ENCODE measurements at places on chromosomes 12 and 14. TPM values are rescaled to one million over a fixed set of nuclear protein-coding genes. Genes with fewer than 3 reads are reported as not detected.

Gene ACVRL1
- 0.42 TPM for total RNA-seq

Gene KRT5
- total RNA-seq = not detected

Gene FAM186B
- total RNA-seq = 0.26 TPM

Gene MTHFD1
- 103 TPM for total RNA-seq

Gene NRXN3
- 20.0 TPM for total RNA-seq

Gene C12orf56
- 1.0 TPM for total RNA-seq

Gene FOXA1
- total RNA-seq = 41.2 TPM

Gene FGF6
- total RNA-seq = not detected

Gene FAM90A1
- not detected for total RNA-seq

Gene ANKRD33
- not detected for total RNA-seq

Gene RAP1B
- 70.1 TPM for total RNA-seq

Gene SYCP3
- total RNA-seq = 0.09 TPM

Gene DHRS7
- 49.7 TPM for total RNA-seq

Gene CLEC4D
- total RNA-seq = 0.70 TPM

Gene PCED1B
- 7.0 TPM for total RNA-seq

Gene SRRM4
- 0.44 TPM for total RNA-seq

Gene STAC3
- total RNA-seq = 5.9 TPM

Gene PTGDR
- total RNA-seq = not detected

Gene TMEM63C
- total RNA-seq = 0.42 TPM

Gene LLPH
- 23.9 TPM for total RNA-seq

Gene DBX2
- not detected for total RNA-seq

Gene GOLGA3
- 38.2 TPM for total RNA-seq

Gene RDH12
- not detected for total RNA-seq

Gene TMPRSS12
- total RNA-seq = not detected

Gene GPR137C
- 4.5 TPM for total RNA-seq

Gene RIMBP2
- total RNA-seq = 0.13 TPM

Gene MBD6
- 80.1 TPM for total RNA-seq

Gene ADSS1
- total RNA-seq = 15.8 TPM

Gene PZP
- not detected for total RNA-seq

Gene LGMN
- 57.8 TPM for total RNA-seq

Gene ALKBH2
- 13.8 TPM for total RNA-seq
